Retinal pigment epithelial cell (primary cell): ENCODE measurements at places on chromosomes 2 and 18.

DNA sequence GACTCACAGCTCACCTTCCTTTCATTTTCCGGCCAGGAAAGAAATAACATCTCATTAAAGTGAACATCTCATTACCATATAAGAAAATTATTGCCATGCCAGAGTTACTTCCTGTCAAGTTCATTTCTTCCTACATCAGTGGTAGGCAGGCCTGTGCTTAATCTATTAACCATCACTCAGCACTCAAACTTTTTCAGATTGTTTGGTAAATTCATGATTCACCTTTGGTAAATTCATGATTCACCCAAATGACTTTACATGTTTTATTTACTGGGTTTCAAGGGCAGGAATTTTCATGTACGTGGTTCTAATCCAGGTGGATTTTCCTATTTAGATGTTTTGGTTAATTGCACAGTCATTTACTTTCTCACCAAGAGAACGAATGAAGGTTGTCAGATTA is 116.5 kb downstream of the CSRNP3 start:
- no peak for DNase-seq

DNA sequence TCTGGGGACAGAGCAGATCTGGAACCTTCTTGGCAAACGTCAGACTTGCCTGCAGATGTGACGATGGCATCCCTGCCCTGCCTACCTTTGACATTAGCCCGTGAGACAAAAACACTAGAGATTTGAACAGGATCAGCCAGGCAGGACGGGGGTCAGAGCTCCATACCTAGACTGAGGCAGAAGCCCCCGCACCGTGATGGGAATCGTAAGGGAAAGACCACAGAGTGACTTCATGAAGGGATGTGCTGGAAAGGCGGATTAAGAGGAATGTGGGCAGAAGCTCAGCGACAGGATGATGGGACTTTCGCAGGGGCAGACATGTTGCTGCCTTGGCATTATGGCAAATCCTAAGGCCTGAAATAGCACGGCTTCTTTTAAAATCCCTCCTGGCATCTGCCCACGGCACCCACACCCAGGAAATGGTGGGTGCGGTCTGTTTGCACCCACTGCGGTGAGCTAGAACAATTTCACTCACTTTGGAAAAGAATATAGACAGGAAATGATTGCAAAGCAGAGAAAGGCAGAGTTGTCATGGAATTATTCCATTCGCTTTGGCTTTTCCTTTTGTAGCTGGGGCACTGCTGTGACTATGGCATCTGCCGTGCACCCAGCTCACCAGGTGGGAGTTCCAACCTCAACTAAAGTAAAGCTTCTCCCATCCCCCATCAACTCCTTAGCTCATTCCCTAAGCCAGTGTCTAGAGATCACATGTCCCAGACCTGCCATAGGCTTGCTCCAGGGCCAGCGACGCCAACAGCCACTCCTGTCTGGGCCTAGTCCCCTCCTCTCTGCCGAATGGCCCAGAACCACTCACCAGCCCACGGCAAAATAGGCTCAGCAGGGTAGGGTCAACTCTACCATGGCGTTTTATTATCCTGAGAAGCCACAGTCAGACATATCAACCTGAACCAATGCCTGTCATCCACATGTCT is 112.7 kb upstream of the NPAS2 start:
- DNase-seq: no peak

DNA sequence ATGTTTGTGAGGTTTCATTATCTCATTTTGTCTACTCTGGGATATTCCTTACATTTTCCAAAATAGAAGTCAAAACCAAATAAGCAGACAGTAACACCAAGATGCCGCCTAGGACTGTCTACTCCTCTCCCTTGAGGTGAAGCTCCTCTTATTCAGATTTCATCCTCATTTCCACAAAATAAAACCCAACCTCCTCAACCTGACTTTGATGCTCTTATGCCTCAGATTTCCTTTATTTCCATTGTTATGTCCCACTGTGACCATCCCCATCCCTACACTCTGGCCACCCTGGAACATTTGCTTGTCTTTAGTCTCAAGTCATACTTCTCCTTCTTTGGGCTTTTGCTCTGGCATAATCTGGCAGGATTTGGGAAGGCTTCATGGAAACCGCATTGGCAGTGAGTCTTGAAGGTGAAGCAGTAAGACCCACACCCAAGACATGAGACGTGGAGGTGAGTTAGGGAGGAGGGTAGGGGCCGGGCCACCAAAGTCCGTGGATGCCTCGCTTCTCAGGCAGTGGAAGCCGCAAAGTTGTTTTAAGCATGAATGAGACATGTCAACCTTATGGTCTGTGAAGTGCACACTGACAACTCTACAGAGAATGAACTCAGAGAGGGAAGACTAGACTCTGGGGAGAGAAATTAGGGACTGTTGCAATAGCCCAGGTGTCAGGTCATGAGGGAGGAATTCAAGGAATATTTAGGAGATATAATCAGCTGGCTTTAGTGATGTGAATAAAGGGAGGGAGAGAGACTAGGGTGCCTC is 63.6 kb downstream of the DDX1 start:
- no peak for DNase-seq

DNA sequence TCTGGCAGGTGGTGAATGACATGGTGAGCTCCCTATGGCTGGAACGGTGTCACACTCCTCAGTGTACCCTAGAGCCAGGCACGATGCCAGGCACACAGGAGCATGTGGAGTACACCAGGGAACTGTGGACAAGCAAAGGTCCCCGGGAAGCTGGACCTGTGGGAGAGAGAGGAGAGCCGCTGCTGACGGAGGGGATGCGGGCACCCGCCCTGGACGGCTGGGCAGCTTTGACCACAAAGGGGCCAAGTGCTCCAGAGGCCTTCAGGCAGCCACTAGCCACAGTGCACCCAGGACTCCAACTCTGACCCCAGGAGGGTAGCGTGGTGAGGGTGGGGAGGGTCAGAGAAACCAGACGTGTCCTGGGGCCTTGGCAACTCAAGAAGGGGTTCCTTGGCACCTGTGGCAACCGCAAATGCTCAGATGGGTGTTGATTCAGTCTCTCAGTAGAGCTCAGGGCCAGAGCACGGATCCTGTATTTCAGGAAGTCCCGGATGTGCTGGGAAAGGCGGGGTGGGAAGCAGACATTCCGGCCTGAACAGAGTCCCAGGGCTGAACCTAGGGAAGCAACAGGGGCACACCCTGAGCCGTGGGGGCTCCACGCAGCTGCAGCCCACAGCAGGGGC is 2.3 kb upstream of the MAB21L4 start:
- no peak for DNase-seq

DNA sequence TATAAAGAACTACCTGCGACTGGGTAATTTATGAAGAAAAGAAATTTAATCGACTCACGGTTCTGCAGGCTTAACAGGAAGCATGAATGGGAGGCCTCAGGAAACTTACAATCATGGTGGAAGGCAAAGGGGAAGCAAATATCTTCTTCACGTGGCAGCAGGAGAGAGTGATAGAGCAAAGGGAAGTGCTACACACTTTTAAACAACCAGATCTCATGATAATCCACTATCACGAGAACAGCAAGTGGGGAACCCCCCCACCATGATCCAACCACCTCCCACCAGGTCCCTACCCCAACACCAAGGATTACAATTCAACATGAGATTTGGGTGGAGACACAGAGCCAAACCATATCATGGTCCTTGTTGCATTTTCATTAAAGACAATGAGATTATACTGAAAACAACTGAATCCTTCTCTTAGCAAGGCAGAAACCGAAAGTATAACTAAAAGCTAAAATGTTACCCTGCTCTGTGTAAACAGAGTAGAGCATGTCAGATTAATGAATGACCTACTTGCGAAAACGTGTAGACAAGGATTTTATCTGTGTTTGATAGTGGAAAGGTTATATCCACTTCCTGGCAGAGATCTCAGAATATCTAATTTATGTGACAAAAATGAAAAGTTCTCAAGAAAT is 60.1 kb upstream of the RBBP8 start:
- no peak for DNase-seq

- DNase-seq: no peak
These were observed 2021.1 kb upstream of the CELF4 start for GRCh38 chr18:39586741-39587140.

DNA sequence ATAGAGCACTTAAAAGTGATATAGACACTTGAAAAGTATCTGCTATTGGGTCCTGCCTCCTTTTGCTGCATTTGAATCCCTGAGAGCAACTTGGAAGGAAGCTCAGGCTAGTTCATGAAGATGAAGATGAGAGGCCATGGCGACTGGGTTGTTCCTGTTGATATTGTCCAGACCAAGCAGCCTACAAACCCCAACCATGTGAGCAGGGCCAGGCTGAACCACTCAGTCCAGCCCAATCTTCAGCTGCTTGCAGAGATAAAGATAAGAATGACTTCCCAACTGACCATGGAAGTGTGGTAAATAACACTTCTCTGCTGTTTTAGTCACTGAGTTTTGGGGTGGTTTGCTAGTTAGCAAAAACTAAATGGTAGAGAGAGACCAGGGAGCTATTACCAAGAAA is 417.6 kb downstream of the SOX11 start:
- no peak for DNase-seq

- no peak for DNase-seq
These were observed 761.0 kb downstream of the EPHA4 start for GRCh38 chr2:220811115-220811514.

DNA sequence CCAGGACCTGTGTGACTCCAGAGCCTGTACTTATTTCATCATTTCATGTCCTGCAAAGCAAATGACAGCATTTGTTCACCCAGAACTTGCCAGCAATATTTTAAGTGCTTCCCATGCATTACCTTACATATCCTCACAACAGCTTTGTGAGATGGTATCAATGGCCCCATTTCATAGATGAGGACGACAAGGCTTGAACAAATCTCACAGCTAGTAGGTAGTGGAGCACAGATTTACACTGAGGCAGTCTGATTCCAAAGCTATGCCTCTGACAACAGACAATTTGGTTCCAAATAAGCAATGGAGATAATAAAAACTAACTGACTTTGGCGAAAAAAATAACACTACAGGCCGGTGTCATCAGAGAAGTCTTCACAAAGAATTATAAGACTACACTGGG is 33.5 kb downstream of the LRP2 start:
- no peak for DNase-seq

DNA sequence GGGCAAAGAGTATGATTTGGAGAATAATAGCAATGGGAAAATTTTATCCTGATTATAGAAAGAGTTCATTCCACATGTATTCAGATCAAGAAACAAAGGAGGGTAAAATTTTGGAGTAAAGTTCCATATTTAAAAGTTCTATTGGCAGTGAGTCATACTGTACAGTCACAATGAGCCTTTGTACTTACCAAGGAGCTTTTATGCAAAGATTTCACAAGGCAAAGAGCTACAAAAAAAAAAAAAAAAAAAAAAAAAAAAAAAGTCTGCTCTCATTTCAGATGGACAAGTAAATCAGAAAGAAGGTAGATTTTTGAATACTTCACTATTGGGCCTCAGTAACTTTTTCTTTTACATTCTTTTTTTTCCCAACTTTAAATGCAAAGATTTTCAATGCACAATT is 1802.2 kb upstream of the PIK3C3 start:
- DNase-seq: peak; percentile 10

DNA sequence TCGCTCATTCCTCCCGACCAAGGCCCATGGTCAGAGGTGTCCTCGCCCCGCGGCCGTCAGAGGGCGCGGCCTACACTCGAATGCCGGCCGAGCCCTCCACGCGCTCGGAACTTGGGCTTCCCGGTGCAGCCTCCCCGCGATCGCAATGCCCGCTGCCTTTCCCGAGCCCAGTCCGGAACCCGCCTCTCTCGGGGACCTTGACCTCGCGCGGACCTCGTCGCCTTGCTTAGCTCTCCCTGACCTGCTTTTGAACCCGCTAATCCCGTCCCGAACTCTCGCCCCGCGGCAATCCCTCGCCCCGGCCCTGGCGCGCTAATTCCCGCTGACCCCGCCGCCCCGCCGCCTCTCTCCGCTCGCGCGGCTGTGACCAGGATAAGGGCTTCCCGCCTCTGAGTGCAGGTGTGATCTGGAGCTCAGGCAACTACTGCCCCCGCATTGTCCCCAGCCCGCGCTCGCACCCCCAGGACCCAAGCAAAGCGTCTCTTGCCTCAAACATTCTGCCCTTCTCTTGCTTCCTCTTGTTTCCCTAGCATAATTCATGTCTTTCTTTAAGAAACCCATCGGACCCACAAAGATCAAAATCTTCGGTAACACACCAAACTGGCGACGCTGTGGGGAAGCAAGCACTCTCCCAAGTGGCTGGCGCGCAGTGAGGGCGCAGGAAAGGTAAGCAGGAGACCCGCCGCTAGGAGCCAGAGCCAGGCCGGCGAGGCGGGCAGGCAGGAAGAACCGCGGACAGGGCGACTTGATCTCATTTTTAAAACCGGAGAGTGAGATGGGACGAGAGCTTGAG is 46.6 kb upstream of the ATP6V1B1 start:
- no peak for DNase-seq

GRCh38 chr2:148926291-148926961 is 51.4 kb downstream of the KIF5C start:
- DNase-seq: no peak

- DNase-seq: peak; percentile 22
These were observed 198.7 kb downstream of the CYP26B1 start for GRCh38 chr2:71948781-71949536.

- no peak for DNase-seq
These were observed 12.2 kb downstream of the HES6 start for GRCh38 chr2:238227587-238228032.

- DNase-seq: no peak
These were observed 182.4 kb upstream of the ETAA1 start for GRCh38 chr2:67214585-67215185.

DNA sequence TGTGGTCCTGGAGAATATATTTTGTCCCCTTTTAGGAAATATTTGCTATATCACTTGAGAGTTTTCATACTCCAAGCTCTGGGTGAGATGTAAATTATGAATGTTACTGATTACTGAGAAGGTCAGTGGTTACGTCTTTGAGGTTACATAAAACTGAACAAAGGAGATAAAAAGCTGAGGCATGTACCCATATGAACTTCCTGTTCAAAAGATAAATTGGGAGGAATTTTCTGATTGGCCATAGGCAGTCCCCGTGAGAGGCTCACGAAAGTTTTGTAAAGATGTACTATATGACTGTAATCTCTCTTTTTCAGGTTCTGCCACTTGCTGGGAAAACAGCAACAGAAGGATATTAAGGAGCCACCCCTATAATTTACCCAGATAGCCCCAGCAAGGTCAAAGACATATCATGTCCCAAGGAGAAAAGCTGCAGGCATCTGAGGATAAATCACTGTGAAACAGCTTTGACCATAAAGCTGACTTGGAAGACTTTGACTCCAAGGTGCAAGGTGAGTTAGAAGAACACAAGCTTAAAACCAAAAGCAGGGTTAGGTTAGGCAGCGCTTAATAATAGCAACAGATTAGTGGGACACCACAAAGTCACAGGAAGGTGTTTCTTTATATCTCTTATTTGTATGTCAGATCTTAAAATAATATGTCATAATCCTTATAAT is 90.4 kb downstream of the OSBPL6 start:
- DNase-seq: no peak

GRCh38 chr2:74448771-74449170 is 6.1 kb upstream of the INO80B start:
- no peak for DNase-seq
